T-helper 22 cell (primary cell): ENCODE measurements at places on chromosomes 3 and 15.

DNA sequence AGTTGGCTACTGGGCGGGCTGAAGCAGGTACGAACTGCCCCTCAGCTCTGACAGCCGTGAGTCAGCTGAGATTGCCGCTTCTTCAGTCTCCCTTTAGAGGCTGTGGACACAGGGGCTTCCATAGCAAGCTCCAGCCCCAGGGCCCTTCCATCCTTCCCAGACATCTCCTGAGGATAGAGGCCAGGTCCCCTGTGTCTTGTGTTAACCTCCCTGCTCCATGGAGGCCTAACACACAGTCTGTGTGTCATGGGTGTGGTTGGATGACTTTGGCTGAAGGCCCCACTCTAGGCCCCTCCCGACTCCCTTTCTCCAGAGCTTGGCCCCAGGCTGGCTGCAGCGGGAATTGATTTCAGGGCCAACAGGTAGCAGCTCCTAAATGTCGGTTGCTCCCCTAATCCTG lies 116.1 kb upstream of the TLE3 start:
- no peak for DNase-seq

DNA sequence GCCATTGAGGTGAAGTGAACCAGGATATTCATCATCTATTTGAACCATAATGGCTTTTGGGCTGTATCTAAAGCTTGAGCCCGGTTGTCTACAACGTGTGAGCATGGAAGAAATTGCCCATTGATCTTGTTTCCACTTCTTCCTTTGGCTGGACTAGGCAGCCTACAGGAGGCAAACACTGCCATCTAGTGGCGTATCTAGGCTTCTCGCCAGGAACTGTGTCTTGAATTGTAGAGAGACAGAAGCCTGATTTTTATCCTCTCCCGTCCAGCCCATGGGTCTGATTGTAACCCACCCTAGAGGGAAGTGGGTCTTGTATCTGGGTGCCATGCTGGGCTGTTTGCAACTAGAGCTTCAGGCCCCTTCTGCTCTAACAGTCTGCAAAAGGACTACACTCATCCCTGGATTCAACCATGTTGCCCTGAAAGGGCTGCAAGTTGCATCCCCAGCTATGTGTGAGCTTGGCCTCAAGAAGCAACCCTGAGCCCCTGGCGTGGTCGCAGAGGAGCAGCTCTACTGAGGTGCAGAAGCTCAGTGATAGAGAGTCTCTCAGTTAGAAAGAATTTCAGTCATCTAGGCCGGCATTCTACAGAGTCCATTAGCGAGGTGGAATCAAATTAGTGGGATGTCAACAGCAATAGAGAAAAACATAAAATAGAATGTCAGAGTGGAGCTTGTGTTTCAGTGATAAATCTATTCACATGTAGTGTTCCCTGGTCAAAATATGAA lies 170.2 kb upstream of the UMPS start:
- DNase-seq = no peak

- DNase-seq = no peak
Observed at GRCh38 chr3:49844464-49845183, 11.7 kb downstream of the TRAIP start.

GRCh38 chr3:118863731-118864322 lies 170.8 kb downstream of the IGSF11 start:
- no peak for DNase-seq

DNA sequence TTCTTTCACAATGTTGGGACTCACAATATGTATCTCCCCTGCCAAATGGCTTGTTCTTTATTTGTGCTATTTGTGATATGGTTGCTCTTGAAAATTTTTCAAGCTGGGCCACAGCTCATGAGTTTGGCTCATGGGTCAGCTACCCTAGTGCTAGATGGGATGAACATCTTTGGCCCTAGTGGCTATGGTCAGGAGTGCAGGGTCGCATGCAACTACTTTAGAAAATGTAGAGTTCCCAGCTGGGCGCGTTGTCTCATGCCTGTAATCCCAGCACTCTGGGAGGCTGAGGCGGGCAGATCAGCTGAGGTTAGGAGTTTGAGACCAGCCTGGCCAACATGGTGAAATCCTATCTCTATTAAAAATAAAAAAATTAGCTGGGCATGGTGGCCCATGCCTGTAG lies 55.8 kb downstream of the POLR2M start:
- no peak for DNase-seq

- DNase-seq = no peak
Observed at GRCh38 chr3:105006164-105006563, 360.5 kb upstream of the ALCAM start.

- DNase-seq = no peak
Observed at GRCh38 chr3:30886888-30887287, 7.6 kb downstream of the GADL1 start.

GRCh38 chr15:47725906-47726305 lies 8.6 kb downstream of the SEMA6D start:
- DNase-seq = no peak

GRCh38 chr15:66225656-66226274 lies 27.8 kb downstream of the MEGF11 start:
- DNase-seq = no peak

- DNase-seq = peak; percentile 18
Observed at GRCh38 chr3:16513141-16514020, at the start of gene RFTN1. RFTN1 (minus strand) TSS chr3:16513699; CDS start chr3:16493869, 19,830 bp downstream.

DNA sequence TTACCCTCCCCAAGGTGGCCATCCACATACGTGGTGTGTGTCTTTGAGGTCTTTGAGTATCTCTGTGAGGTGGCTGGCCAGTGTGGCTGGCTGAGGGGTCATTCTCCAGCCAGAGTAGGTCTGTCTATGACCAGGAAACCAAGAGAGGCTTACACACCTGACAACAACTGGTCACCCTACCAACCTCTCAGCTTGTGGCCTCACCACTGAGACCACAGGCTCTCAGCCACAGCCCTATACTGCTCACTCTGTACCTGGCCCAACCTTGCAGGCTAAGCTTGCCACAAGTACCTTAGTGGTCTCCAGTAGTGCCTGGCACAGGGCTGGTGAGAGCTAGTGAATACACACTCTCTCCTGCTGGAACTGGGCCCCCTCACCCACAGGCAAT lies 5.1 kb downstream of the HEMK1 start:
- DNase-seq = no peak

- DNase-seq = no peak
Observed at GRCh38 chr3:167851171-167851570, 115.7 kb downstream of the SERPINI1 start.

DNA sequence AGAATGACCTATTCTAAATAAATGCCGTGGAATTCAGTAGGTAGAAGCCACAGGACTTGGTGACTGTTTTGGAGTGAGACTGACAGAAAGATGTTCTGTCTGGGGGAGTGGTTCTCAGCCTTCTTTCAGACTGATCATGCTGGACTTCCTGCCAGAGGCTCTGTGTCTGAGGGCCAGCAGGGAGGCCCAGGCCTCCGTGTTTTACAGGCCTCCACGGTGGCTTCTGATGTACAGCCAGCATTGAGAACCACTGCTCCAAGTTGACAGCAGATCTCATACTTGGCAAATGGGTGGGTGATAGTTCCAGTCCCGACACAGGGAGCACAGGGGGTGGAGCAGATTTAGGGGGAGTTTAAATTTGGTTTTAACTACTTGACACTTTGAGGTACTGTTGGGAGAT lies 6.7 kb upstream of the PIGZ start:
- no peak for DNase-seq

DNA sequence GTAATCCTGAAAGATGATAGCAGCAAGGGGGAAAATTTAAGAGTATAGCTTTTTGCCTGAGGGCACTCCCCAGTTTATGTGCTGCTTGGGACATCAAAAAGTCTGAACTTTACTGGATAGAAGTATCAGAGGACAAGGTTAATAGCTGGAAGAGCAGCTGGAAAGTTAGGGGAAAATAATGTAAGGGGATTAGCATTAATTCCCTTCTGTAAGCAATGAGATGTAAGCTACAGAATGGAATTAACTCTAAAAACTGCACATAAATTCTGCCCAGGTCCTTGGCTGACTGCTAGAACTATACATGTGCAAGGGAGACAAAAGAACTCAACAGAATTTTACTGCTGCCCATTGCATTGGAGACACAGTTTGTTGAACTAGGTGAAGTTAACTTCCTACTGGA lies 55.6 kb downstream of the ATP11B start:
- DNase-seq = no peak

- no peak for DNase-seq
Observed at GRCh38 chr3:191424881-191425280, 36.1 kb upstream of the PYDC2 start.

DNA sequence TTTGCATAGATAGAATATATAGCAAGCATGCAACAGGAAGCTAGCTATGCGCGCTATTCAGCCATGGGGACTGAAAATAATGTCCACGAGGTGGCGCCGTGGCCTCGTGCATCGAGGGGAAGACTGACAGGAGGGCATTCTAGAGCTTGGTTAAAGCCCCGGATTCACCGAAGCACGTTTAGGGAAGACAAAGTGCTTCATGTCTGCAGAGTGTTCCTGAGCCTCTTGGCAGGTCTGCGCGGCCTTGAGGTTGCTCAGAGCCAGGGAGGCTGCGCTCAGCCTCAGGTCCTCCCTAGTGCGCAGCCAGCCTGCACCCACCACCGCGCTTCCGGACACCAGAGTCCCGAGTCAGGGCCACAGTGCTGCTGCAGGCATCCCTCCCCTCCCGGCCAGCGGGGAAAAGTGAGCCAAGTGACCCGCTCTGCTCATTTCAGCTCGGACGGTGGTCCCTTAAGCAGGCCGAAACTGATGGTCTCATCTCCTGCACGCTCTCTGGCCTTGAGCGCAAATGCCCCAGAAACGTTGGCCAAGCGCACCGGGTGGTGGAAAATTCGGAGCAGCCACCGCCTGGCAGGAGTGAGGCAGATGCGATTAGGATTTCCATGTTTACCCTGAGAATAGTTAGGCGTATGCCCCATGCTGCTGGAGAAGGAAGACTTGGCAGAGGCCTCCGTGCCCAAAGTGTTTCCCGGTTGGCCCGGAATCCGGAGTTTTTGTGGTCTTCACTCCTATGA lies 24.8 kb downstream of the GABRA5 start:
- DNase-seq = no peak

DNA sequence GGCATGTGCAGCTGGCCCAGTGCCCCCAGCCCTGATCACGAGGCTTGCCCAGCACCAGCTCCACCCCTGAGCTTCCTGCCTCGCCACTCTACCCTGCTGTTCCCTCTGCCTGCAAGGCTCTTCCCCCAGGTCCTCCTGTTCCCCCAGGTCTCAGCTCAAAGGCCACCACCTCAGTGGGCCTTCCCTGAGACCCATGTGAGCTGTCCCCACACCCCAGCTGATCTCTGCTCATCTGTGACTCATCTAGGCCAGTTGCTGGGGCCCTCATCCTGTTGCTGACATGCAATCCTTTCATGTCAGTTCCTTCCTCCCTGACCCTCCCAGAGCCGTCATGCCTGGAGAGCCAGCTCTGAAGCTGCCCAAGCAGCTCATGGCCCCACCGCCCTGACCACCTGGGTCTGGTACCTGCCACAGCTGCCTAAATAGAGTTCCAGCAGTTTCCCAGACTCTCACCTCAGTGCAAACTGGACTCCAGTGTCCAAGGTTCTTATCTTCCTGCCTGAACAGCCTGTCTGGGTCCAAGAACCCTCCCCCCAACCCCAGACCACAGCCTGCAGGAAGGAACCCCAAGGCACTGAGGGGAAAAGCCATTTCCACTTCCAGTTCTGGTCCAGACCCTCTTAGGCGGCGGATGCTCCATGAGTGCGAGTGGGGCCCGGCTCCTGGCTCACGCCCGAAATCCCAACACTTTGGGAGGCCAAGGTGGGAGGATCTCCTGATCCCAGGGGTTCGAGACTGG lies 116.6 kb upstream of the IQSEC1 start:
- DNase-seq = no peak

DNA sequence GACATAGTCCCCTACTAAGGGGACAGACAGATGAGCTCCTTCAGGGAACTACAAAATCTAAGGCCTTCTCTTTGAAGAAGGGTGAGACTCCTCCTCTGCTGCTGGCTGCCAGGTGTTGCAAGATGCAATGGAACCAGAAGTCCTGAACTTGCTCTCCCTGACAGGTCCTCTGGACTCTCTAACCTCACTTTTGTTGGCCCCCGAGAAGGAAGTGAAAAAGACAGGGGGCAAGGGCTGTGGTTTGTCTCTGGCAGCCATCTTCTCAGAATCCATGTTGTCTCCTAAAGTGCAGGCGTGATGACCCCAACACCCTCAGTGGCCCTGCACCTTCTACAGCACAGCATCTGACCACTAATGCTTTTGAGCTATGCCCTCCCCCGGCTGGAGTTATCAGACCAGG lies 292.5 kb downstream of the CHST2 start:
- no peak for DNase-seq
